ENCODE measurements at places on chromosomes 16 and 17.

DNA sequence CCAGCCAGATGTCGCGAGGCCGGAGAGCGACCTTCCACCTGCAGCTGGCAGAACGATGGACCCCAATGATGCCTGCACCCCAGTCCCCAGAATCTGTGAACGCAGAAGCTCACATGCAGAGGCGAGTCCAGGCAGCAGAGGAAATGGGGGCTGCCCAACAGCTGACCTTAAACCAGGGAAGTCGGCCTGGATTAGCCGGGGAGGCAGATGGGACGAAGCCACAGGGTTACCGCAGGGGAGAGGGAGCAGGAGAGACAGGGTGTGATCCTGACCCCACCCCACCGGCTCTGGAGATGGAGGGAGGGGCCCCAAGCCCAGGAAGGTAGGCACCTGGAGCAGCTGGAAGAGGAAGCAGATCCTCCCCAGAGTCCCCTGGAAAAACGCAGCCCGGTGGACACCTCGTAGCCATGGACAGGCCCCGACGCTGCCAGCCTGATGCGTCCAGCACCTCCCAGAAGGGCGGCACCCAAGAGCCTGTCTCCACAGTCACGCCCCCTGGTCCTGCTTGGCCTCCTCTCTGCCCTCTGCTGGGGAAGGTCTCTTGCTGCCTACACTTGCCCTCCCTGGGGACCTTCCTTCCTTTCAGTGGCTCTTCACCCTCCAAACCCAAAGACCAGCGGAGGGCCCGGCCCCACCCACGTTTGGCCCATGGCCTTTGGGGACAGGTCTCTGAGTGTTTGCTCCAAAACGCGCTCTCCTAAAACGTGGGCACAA is 37.3 kb downstream of the PIEZO1 start:
- no peak for DNase-seq

GRCh38 chr16:47713225-47713595 is 252.1 kb downstream of the PHKB start:
- no peak for DNase-seq

DNA sequence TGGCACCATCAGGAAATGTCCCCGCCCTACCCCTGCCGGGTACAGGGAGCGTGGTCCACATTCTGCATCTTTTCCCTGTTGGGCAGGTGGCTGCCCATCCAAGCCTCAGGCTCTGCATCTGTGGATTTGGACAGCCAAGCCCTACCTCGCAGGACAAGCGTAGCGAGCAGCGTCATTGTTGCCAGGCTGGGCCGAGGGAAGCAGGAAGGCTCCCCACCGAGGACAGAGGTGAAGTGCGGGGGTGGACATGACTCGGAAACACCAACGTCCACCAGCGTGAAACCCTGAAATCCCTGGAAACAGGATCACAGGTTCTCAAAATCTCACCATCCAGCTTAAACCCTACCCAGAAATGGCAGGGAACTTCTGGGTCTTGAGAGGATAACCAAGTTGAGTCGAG is 73.6 kb downstream of the SOCS1 start:
- DNase-seq, result no peak

DNA sequence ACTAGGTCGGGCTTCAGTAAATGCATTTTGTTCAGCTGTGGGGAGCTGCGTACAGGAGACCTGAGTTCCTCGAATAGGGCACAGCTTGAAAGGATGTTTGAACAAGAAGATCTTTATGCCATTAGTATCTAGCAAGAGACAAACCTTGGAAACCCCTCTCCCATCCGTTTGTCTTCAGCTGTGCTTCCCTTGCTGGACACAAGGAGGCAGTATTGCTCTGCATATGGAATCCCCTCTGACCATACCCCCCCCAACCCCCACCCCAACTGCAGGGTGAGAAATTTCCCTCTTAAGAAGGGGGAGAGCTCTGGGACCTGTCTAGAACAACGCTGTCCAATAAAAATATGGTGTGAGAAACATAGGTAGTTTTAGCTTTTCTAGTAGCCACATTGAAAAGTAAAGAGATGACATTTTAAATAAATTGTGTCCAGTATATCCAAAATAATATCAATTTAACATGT is 1.6 kb downstream of the MRM1 start:
- no peak for DNase-seq

GRCh38 chr16:85514598-85515318 is 98.4 kb upstream of the GSE1 start:
- DNase-seq, result no peak

GRCh38 chr16:26157319-26157718 is 465.6 kb downstream of the HS3ST4 start:
- no peak for DNase-seq

GRCh38 chr17:79231766-79232287 is 157.2 kb downstream of the ENGASE start:
- no peak for DNase-seq

- no peak for DNase-seq
These were observed 8.1 kb upstream of the IGF2BP1 start for GRCh38 chr17:48989100-48989499.

DNA sequence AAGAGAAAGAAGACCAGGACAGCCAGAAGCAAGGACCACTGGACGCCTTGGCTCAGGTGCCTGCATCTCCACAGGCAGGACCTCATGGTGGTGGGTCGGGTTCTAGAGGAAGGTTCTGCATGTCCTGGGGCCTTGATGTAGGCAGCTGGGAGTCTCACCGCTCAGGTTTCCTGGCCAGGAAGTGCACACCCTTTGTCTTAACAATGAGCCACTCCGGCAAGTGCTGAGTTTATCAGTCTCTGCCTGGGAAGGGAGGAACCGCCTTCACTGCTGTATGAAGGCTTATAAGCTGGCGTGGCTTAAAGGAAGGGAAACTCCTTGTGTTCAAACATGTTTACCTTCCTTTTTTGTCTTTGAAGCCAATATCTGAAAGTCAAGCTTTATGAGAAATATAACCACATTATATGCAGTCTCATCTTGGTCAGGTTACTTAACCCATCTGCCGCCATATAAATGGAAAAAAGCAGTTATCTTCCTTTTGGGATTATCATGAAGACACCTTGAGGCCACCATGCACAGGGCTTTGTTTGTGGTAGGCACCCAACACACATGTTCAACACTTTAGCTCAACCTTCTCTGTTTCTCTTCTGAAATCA is at the start of gene ST6GALNAC1:
TSS of gene ST6GALNAC1 (minus strand) at position 205 of the 596 bp plus-strand sequence. CDS start at position 86, 119 bp downstream.
- DNase-seq, result no peak

- DNase-seq, result no peak
These were observed 36.6 kb upstream of the TBX2 start for GRCh38 chr17:61362852-61363600.

GRCh38 chr17:58120195-58120822 is 27.9 kb upstream of the OR4D1 start:
- DNase-seq, result no peak

- no peak for DNase-seq
These were observed 48.9 kb downstream of the SLFN5 start for GRCh38 chr17:35291802-35292201.

GRCh38 chr17:7438656-7439460 is 454 bp upstream of the FGF11 start:
- DNase-seq, result no peak

- no peak for DNase-seq
These were observed 929 bp downstream of the TMEM11 start for GRCh38 chr17:21212826-21213637.

DNA sequence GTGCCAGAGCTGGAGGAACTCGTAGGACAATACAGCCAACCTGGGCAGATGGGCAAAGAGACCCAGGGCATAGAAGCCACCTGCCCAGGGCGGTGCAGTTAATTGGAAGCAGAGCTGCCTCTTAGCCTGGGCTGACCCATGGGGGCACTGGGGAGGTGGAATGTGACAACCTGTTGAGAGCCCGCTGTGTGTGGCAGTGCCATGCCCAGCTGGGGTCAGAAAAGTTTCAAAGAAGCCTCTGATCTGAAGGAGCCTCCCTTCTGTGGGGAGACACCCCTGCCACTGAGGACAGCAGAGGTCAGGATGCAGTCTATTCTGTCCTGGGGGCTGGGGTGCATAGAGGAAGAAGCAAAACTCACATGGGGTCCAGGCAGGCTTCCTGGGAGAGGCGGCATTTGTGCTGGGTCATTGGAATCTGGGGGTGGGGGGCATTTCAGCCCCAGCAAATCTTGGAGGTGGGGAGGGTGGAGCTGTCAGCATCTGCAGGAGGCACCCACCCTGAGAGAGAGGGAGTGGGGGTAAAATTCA is 176.1 kb upstream of the CIBAR2 start:
- no peak for DNase-seq

- DNase-seq, result no peak
These were observed 17.5 kb downstream of the GUCY2D start for GRCh38 chr17:8019665-8020650.

- DNase-seq, result no peak
These were observed 398.5 kb upstream of the DYNLRB2 start for GRCh38 chr16:80142281-80142680.

DNA sequence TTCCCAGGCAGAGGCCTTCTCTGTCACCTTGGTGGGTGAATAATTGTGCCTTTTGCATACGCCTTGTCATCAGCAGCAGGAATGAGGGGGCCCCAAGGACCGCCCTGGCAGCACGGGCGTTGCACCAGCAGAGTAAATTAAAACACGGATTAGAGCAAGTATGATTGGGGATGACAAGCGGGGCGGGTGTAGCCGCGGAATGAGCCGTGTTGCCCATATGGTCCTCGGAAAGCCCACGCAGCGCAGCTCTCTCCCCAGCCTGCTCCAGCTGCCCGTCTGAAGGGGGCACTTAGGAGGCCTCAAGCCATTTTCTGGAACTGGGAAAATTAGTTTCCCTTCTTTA is 299.4 kb upstream of the IRX3 start:
- no peak for DNase-seq

DNA sequence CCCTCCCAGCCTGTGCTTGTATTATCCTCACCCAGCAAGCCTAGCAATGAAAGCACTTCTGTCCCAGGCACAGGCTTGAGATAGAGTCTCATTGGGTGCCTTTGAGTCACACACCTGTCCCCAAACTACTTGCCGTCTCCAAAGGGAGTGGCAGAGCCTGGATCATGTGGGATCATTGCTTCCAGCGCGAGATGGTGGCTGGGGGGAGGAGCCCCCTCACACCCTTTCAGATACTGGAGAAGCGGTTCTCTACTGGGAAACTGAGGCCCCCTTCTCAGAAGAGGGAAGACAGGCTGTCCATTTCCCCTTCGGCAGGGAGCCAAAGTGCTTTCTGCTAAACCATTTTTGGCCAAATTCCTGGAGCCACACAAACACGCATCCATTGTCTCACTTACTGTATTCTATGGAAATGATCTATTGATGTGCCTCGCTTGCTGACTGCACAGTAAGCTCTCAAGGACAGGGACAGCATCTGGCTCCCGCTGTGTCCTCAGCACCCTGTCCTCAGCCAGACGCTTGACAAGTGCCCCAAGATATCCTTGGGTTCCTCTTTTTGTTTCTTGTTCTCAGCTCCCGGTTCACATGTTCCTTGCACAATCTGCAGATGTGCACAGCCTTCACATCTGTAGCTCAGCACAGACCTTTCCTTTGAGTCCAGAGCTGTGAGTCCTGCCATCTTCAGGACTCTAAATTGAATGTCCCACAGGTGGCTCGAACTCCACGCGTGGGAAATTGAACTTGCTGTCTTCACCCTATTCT is 26.0 kb upstream of the DLX3 start:
- DNase-seq, result no peak

DNA sequence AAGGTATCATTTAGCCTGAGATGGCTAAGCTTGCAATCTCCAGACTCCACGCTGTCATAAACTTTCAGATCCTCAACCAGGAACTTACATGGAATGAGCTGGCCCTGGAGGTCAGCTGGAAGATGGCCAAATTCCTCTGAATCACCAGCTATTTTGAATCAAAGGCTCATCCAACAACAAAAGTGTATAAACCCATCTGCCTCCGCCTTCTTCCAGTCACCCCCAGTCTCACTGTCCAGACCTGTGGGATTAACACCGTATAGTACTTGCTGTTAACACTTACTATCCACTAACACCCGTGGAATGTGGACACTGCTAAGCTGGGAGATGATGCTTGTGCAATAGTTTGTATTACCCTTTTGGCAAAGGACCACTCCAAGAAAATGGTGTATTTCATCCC is 1.9 kb upstream of the LCMT1 start:
- DNase-seq, result no peak

DNA sequence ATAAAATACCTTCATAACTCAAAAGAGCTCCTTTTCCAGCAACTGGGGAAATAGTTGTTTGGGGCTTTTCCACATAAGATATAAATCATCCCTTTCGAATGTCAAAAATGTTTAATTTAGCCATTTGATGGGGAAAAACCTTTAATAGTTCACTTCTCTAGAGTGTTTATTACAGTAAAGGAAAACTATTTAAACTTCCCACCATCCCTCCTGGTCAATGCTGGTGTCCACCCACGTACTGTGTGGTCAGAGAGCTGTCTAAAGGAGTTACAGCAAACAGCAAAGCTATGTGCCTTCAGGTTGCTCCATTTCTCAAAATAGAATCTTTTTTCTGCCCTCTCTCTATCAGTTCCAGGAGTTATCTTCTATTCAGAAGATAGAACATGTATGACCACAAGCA is 33.5 kb downstream of the KANSL1 start:
- DNase-seq, result no peak

DNA sequence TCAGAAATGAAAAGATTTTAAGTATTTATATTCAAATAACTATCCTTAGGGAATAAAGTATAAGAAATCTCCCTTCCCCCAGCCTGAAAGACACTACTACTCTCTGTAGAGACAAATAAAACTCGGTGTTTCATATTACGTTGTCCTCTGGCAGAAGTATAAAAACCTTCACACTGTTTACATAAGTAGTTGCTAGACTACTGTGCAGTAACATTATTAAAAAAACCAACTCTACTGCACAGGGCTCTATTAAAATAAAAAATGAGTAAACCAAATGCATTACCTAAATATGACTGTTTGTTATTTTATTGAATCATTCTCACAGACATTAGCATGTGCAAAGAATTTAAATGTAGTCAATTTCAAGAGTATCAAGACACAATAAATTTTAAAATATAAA is 67.4 kb downstream of the MED13 start:
- no peak for DNase-seq

DNA sequence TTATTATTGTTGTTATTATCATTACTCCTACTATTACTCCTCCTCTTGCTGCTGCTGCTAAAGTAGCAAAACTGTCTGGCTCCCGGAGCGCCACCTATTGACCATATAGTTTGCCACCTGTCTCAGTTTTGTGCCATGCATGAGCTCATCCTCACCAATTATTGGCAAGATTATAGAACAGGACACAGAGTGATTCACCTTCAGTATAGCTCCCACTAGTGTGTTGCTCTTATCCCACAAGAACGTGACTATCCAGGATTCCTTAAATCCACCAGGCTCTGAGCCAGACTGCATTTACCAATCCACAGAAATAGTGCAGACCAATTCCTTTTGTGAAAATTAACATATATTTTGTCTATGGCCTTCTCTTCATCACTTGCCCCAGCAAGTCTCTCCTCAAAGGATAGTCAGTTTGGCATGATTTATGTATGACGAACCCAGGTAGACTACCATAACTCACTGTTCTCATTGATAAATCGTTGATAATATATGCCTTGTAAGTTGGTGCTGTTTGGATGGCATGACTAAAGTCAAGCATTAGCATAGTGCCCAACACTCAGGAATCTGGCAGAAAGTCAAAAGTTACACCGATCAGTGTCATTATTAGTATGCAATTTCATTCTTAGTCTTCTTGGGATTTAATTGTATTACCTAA is 405.5 kb upstream of the HSBP1 start:
- DNase-seq, result no peak
